CD4-positive, alpha-beta T cell (primary cell): ENCODE measurements at places on chromosomes 7 and 10.
A peak's percentile ranks its signal among the peaks of the same experiment; 100 is the strongest.

GRCh38 chr10:86688398-86688921 lies 20.1 kb downstream of the LDB3 start:
- peak; percentile 78 for DNase-seq

DNA sequence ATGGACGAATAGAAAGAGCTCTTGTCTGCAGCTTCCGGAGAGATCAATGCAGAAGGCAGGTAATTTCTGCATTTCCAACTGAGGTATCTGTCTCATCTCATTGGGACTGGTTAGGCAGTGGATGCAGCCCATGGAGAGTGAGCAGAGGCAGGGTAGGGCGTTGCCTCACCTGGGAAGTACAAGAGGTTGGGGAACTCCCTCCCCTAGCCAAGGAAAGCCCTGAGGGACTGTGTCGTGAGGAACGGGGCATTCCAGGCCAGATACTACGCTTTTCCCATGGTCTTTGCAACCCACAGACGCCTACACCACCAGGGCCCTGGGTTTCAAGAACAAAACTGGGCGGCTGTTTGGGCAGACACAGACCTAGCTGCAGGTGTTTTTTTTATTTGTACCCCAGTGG lies 186.3 kb downstream of the ETV1 start:
- DNase-seq, result no peak

- DNase-seq, result peak; percentile 52
These were observed 679 bp downstream of the LRRC20 start for GRCh38 chr10:70381471-70382421.

DNA sequence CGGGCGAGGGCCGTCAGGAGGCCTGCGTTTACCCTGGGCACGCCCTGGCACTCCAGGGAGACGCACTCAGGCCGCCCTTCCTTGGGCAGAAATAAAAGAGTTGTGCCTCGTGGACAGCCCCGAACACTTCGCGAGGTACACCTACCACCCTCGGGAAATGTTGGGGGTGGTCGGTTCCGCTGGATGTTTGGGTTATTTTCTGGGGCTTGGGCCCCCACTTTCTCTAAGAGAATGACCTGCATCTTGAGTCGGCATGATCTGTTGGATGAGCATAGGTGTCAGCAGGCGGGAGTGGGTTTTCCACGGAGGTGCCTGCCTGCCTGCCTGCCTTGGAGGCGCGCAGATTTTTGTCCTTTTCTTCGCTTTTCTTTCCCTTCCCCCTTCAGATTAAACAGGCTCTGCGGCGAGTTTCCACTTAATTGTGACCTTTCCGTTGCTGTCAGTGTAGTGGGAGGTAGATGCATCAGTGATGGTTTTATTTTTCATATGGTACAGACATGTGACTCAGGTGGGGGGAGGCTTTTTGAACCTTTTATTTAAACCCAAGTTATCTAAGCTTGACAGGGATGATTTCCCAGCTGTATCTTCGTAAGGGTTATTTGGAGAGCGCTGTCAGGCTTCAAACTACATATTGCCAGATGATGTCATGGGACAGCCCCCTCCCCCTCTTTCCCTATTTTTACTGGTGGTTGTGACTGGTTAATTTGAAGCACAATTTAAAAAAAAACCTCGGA lies 661 bp downstream of the HECTD2 start:
- no peak for DNase-seq

DNA sequence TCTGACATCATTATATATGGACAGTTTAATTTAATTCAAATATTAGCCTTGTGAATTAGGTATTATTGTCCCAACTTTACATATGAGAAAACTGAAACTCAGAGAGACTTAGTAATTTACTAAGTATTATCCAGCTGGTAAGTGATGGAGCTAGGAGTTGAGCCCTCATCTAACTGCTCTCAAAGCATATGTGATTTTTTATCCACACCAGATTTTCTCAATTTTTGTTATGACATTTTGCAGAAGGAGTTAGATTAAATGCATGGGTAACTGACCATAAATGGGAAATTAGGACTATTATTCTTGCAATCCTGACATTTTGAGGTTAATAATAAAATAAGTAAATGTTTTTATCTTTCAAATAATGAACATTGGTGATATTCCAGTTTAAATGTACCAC lies 778.3 kb upstream of the SORCS1 start:
- no peak for DNase-seq

- no peak for DNase-seq
These were observed 19.0 kb upstream of the ELFN1 start for GRCh38 chr7:1651031-1651446.

DNA sequence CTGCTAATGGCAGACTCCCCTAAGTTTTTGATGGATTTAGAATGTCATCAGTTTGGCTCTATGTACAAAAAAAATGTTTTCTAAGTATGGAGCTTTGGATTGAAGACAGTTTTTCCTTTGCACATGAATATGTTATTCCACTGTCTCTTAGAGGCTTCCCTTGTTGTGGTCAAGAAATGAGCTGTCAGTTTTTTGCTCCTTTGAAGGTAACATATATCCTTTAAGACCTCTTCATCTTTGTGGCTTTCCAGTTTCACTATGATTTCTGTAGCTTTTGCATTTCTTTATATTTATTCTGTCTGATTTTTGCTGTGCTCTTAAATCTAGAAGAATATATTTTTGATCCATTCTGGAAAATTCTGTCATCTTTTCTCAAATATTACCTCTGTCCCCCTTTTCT lies 15.8 kb upstream of the ODAD2 start:
- DNase-seq, result no peak

- DNase-seq, result no peak
These were observed 204.4 kb downstream of the OTUD1 start for GRCh38 chr10:23643111-23643780.

DNA sequence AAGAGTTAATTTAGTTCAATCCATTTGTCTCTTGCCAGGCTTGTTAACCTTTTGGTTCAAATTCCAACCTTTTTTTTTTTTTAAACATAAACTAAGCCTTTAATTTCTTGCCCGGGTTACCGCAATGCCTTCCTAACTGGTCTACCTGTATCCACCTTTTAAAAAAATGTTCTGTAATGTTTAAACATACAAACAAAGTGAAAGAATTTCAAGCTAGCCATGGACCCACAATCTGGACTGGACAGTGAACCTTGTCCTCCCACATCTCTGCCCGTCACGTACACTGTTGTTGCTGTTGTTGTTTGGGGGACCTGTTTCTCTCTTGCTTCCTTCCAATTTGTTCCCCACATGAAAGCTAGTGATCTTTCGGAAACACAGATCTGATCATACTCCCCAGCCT lies 724.7 kb upstream of the AUTS2 start:
- no peak for DNase-seq

DNA sequence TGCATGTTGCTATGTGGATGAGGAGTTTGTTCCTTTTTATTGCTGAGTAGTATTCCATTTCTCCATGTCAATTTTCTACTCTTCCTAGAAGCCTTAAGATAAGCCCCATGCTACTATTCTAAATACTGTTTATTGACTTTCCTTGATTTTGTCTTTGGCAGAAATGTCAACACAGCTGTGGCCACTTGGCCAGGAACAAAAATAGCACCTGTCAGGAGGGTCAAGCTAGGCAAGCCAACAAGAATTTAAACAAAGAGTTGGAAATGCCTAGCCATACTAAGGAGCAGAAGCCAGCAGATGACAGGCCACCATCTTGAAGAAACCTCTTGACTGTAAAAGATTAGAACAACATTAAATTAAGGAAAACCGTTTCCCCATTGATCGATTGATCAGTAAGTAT lies 34.7 kb downstream of the JAZF1 start:
- no peak for DNase-seq

DNA sequence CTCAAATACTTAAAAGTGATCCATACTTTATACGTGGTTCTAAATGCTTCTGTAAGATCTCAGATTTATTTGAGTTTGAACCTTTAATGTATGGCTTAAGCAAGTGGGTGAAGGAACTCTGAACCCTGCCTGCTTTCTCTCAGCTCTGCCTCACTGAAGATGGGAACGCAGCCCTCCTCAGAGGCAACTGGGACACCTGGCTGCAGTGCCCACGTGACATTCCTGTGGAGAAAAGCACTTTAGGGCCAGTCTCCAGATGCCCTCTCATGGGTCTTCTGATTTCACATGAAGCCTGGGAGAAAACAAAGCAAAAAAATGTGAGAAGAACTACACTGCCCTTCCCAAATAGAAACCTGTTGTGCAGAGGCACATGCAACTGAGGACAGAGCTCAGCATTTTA lies 242.6 kb upstream of the ANKRD30A start:
- no peak for DNase-seq

GRCh38 chr7:45984386-45985295 lies 63.6 kb upstream of the IGFBP3 start:
- no peak for DNase-seq
